Naive thymus-derived CD4-positive, alpha-beta T cell (primary cell): ENCODE measurements at places on chromosomes 12 and 14. TPM values are rescaled to one million over a fixed set of nuclear protein-coding genes. Genes with fewer than 3 reads are reported as not detected.

C12orf50 gene
- polyA plus RNA-seq = not detected

NDUFB1 gene
- polyA plus RNA-seq = 418 TPM

NID2 gene
- polyA plus RNA-seq = 0.35 TPM

P2RX7 gene
- polyA plus RNA-seq = 5.1 TPM

CCDC77 gene
- 7.0 TPM for polyA plus RNA-seq

TMEM119 gene
- polyA plus RNA-seq = 0.13 TPM

MANSC1 gene
- polyA plus RNA-seq = 4.2 TPM

KRT7 gene
- polyA plus RNA-seq = not detected

NELL2 gene
- polyA plus RNA-seq = 152 TPM

ST8SIA1 gene
- 0.51 TPM for polyA plus RNA-seq

PRKD1 gene
- polyA plus RNA-seq = not detected

PIK3C2G gene
- not detected for polyA plus RNA-seq

LARP4 gene
- polyA plus RNA-seq = 18.7 TPM

PRB2 gene
- polyA plus RNA-seq = not detected

TMEM121 gene
- 2.5 TPM for polyA plus RNA-seq

MYF6 gene
- polyA plus RNA-seq = not detected

TRPV4 gene
- polyA plus RNA-seq = not detected

CNPY2 gene
- 183 TPM for polyA plus RNA-seq

FAM186B gene
- polyA plus RNA-seq = 0.13 TPM

PLEKHH1 gene
- polyA plus RNA-seq = not detected

CLEC14A gene
- polyA plus RNA-seq = not detected

SH2B3 gene
- 3.5 TPM for polyA plus RNA-seq

NKX2-1 gene
- polyA plus RNA-seq = not detected

ERBB3 gene
- polyA plus RNA-seq = 0.22 TPM

FOXG1 gene
- polyA plus RNA-seq = not detected

BCL7A gene
- polyA plus RNA-seq = 11.9 TPM

IFI27L1 gene
- 7.6 TPM for polyA plus RNA-seq

CEBPE gene
- 0.65 TPM for polyA plus RNA-seq

ATP5F1B gene
- polyA plus RNA-seq = 688 TPM

RIPK3 gene
- 11.7 TPM for polyA plus RNA-seq

ACSM4 gene
- not detected for polyA plus RNA-seq

FGF6 gene
- polyA plus RNA-seq = not detected

SIVA1 gene
- polyA plus RNA-seq = 269 TPM

UBR7 gene
- polyA plus RNA-seq = 26.6 TPM

NUAK1 gene
- polyA plus RNA-seq = not detected

TEP1 gene
- polyA plus RNA-seq = 6.3 TPM
